ENCODE measurements at places on chromosomes 13 and 19. TPM values are rescaled to one million over a fixed set of nuclear protein-coding genes. Genes with fewer than 3 reads are reported as not detected.

DNA sequence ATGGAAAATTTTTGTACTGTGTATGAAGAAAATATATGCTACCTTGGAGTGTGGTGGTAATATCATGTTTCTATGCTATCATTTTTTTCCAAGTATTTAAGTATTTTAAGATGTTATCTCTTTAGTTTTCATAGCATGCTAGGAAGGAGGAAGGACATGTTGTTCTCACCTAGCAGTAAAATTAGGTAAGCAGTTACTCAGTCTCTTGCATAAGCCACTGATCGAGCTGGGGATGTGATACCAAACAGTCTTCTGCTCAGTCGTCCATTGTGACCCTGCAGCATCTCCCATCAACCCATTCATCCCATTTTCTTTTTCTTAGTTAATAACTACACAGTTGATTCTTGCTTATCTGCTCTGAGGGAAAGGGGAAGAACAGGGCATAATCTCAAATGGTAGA lies 130.6 kb downstream of the KLF5 start:
- no peak overlapping the region for H3K4me3 ChIP-seq
- no peaks in the 10 kb centered on the region for H3K27me3 ChIP-seq
- DNase-seq: no peak
- H3K27ac ChIP-seq: no peak overlapping the region

The ZNF837 gene
- total RNA-seq: 2.1 TPM

The MARK4 gene
- 24.3 TPM for total RNA-seq

The CTXN1 gene
- total RNA-seq: 1.1 TPM

Data from GM12878 (cell line).